ENCODE measurements at places on chromosomes 13 and 19.

- no peak for DNase-seq
Observed at GRCh38 chr13:33825083-33825482, 7.1 kb downstream of the RFC3 start.

DNA sequence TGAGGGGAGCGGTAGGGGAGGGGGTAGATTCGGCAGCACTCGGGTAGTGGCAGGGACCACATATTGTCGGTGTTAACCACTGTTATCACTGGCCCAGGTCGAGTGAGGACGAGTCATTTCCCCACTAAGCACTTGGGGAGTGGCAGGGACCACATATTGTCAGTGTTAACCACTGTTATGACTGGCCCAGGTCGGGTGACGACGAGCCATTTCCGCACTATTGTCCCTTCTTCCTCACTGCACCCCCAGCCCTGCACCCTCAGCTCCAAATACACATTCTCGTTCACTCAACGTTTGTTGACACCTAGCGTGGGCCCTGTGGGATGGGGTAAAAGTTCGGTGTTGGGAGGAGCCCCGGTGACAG lies 467 bp upstream of the CLN5 start:
- no peak for DNase-seq

- no peak for DNase-seq
Observed at GRCh38 chr19:32017176-32017953, 328.0 kb upstream of the ZNF507 start.

GRCh38 chr13:80975903-80976302 lies 635.0 kb upstream of the SPRY2 start:
- no peak for DNase-seq

DNA sequence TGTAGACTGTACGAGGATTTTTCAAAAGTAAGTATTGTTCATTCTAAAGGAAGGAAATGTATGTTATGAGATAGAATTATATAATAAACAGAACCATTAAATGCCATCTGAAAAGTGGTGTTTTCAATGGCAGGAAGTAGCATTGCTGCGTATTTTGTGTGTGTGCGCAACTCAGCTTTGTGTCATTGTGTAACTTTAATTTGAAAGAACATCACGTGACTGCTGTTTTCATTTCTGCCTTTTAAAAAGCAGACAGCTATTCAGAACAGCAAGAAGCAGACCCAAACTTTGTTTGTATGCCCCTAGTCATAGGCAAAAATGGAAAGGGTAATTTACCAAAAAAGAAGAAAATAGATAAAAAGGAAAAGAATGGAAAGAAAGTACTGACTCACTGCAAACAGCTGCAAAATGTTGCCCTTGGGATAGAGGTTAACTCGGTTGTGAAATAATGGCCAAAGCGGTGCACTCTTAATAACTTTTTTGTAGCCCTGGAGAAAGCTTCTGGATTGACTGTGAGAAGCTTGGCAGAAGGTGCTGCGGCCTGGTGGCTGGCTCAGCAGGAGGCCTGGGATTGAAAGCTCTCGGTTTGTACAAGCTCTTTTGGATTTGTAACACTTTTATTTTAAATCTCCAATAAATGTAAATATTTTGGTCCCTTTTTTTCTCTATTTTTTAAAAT lies 97.3 kb downstream of the GGACT start:
- DNase-seq: peak; percentile 60

DNA sequence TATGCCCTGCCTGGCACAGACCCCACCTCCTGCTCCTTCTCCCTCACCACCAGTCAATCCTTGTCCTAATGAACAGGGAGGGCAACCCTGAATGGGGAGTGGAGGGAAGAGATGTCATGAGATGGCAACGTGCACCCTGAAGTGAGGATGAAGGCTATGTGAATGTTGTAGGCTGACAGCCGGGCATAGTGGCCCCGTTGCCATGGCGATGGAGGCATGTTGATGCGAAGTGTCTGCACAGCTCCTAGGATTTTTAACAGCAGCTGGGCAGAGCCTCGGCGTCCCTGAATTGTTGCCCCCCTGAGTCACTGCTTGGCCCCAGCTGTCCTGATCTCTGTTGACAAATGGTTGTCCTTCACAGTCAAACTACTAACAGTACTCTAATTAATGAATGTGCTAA lies 4.8 kb upstream of the ALOX5AP start:
- no peak for DNase-seq

- DNase-seq: no peak
Observed at GRCh38 chr13:35014606-35015213, 72.6 kb downstream of the NBEA start.

- DNase-seq: peak; percentile 42
Observed at GRCh38 chr13:51148952-51149573, 38.0 kb upstream of the C13orf42 start.
